ENCODE measurements at places on chromosomes 4 and X.

- H3K27ac ChIP-seq: no peak overlapping the region
- H3K36me3 ChIP-seq: no peaks in the 10 kb centered on the region
- no peak overlapping the region for H3K4me3 ChIP-seq
- no peaks in the 10 kb centered on the region for H3K4me1 ChIP-seq
Measured at GRCh38 chr4:54741202-54741601, 83.4 kb downstream of the KIT start.

GRCh38 chr4:101197350-101197749 is 150.0 kb downstream of the PPP3CA start:
- no peak overlapping the region for H3K4me3 ChIP-seq
- no peak overlapping the region for H3K27ac ChIP-seq
- H3K36me3 ChIP-seq: no peaks in the 10 kb centered on the region
- DNase-seq: no peak

GRCh38 chr4:47624031-47624441 is 139.0 kb downstream of the ATP10D start:
- no peak overlapping the region for H3K27ac ChIP-seq
- no peaks in the 10 kb centered on the region for H3K4me1 ChIP-seq
- no peak overlapping the region for H3K4me3 ChIP-seq
- no peak for DNase-seq
- H3K36me3 ChIP-seq: no peaks in the 10 kb centered on the region

- no peak overlapping the region for H3K27ac ChIP-seq
- DNase-seq: no peak
- peaks cover 5% of the 10 kb centered on the region for H3K4me1 ChIP-seq
- H3K4me3 ChIP-seq: no peak overlapping the region
- peaks cover 7% of the 10 kb centered on the region for H3K36me3 ChIP-seq
- H3K27me3 ChIP-seq: no peaks in the 10 kb centered on the region
Measured at GRCh38 chr4:151624626-151625565, 135.9 kb downstream of the GATB start.

DNA sequence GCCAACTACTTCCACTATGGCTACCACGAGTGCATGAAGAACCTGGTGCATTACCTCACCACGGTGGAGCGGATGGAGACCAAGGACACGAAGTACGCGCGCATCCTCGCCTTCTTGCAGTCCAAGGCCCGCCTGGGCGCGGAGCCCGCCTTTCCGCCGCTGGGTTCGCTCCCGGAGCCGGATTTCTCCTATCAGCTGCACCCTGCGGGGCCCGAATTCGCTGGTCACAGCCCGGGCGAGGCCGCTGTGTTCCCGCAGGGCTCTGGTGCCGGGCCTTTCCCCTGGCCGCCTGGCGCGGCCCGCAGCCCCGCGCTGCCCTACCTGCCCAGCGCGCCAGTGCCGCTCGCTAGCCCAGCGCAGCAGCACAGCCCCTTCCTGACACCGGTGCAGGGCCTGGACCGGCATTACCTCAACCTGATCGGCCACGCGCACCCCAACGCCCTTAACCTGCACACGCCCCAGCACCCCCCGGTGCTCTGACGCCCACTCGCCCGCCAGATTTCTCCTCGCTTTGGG is 2.1 kb downstream of the HELT start:
- H3K4me1 ChIP-seq: no peaks in the 10 kb centered on the region
- no peak overlapping the region for H3K4me3 ChIP-seq
- H3K27me3 ChIP-seq: peaks cover 85% of the 10 kb centered on the region
- no peaks in the 10 kb centered on the region for H3K36me3 ChIP-seq

- no peak overlapping the region for H3K27ac ChIP-seq
- no peak overlapping the region for H3K4me3 ChIP-seq
- no peaks in the 10 kb centered on the region for H3K36me3 ChIP-seq
- H3K4me1 ChIP-seq: peaks cover 8% of the 10 kb centered on the region
- DNase-seq: no peak
- H3K27me3 ChIP-seq: no peaks in the 10 kb centered on the region
Measured at GRCh38 chr4:47824840-47825239, 13.0 kb downstream of the CORIN start.

DNA sequence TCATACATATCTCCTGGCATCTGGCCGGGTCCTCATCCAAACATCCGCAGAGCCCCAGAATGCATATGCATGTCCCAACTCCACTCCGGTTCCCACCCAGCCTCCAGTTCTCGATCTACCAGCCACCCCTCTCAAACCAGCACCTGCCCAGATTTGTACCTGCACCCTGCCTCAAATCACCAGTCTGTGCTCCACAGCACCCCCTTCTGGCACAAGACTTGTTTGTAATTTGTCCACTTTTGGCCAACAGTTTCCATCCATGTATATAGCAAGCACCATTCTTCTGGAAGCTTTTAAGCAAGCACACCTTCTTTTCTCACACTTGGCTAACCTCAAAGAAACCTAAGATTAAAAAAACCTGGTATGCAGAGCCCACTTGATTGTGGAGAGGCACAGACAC is 644.1 kb downstream of the MID1IP1 start:
- H3K4me3 ChIP-seq: no peak overlapping the region
- DNase-seq: peak; percentile 16
- no peak overlapping the region for H3K27ac ChIP-seq
- peaks cover 65% of the 10 kb centered on the region for H3K27me3 ChIP-seq
- no peaks in the 10 kb centered on the region for H3K36me3 ChIP-seq
